Left renal cortex interstitium (tissue), 4 donors: ENCODE measurements at places on chromosomes 3 and 15. TPM values are rescaled to one million over a fixed set of nuclear protein-coding genes. Genes with fewer than 3 reads are reported as not detected.

LIPC gene
- polyA plus RNA-seq: 11.8 TPM

CKMT1B gene
- 2.4 TPM for polyA plus RNA-seq

IREB2 gene
- 77.7 TPM for polyA plus RNA-seq

SRGAP3 gene
- 20.1 TPM for polyA plus RNA-seq

CCR9 gene
- polyA plus RNA-seq: 0.08 TPM

DNA sequence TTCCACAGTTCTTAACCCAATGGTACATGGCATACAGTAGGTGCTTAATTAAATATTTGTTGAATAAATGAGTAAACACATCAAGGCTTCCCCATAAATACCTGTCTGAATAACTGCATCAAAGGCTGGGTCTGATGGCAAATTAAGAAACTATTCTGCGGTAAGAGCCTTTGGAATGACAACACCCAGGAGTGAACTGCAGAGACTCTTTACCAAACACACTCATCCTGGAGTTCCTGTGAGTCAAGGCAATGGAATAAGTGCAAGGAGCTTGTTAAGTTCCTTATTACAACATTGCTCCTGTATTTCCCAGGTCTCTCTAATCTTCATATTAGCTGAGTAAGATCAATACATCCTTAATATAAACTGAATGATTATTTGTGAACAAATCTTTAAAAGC, 119.9 kb upstream of the STT3B start:
- no peak for DNase-seq

DNA sequence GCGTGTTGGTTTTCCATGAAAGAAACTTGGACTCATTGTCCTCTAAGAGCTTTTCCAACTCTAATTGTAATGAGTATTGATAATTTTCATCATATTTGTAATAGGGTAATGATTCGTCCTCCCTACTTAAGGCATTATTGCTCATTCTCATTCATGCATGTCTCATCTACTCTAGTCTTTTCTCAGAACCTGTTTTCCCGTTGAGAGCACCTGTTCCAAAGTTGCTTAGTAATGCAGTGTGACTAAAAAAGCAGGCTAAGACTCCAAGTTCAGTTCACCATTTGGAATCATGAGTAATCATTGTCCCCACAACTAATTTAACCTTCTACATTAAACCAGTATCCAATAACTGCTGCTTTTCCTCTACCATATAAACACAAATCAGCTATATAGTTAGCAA, 84.0 kb downstream of the FILIP1L start:
- DNase-seq: no peak

DNA sequence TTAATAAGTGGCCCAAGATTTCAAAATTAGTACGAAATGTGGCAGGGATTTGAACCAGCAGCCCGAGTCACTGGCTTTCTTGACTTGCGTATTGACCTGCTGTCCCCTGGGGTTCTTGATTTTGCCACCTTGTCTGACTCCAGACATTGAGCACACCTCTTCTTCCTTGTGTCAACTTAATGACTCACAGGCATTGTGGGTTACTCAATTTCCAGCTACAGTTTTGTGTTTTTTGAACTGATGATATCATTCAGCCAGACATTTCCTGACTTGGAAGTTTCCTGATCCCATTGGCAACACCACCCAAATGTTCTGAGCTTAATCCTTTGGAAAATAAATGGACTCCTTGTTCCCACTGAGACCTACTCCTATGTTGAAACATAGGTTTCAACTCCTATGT, 64.2 kb downstream of the MOBP start:
- DNase-seq: no peak

GRCh38 chr3:65996589-65996988, 42.1 kb downstream of the MAGI1 start:
- DNase-seq: no peak

DNA sequence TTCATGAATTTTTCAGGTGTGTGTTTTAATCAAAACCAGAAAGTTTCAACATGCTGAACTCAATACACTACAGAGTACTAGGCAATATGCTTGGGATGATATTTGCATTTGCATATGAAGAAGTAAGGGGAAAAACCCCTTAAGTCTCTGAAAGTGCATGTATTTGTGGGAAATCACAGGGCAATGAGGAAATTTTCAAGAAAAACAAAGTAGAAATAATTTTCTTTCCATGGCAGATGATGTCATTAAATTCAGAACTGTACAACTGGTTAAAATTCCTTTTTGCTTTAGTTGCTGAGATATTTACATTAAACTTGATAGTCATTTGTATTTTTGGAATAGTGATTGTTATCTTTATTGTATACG, 294.0 kb upstream of the TBC1D5 start:
- no peak for DNase-seq

GRCh38 chr15:100105101-100105500, 236.7 kb downstream of the ADAMTS17 start:
- DNase-seq: no peak

GRCh38 chr3:54228806-54229205, 106.5 kb downstream of the CACNA2D3 start:
- DNase-seq: no peak

GRCh38 chr3:31274326-31275024, 258.2 kb upstream of the STT3B start:
- no peak for DNase-seq

DNA sequence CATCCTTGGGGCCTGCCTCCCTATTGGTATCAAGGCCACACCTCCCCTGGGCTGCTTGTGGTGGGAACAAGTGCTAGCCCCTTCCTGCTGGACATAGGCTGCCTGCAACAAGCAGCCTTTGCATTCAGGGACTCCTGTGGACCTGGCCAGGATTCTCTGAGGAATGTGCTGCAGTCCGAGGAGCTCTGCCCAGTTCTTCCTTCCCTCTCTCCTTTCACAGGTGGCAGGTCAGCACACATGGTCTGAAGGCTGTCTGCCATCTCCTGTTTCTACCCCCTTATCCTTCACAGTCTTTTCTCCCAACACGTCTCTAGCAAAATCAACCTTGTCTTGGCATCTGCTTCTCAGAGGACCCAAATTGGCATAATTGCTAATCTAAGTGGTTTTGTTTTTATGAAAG, 97.0 kb upstream of the LIPC start:
- no peak for DNase-seq

DNA sequence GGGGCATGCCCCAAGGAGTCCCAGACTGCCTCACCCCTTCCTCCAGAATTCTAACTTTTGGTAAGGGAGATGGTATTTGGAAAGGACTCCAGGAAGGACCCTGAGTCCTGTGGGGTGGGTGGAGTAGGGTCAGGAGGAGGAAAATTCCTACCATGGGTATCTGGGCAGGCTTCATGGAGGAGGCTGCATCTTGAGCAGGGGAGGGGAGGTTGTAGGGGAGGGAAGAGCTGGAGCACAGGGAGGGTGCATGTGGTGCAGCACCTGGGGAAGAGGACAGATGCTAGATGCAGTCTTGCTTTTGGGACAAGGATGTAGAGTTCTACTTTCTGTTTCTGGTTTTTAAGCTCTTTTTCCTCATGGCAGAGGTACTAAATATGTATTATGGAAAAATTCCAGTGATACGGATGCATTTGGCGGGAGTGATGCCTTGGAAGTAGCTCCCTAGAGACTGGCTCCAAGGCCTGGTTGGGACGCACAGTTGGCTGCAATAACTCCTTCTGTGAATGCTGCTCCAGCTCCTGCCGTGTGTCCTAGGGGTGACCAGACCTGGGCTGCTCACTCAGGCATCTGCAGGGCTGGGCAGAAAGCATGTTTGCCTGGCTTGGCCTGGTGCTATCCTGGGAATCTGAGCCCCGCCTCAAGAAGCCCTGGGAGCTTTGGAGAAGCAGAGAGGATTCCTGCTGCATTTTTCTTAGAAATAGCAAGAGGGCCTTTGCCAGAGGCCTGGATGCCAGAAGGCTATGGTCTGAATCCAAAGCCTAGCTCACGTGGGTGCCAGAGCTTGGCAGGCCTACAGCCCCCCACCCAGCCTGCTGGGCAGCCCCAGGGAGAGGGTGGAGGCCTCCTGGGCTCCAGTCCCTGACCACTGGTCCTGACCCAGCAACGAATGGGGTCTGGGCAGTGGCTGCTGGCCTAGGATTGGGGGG, 10.1 kb downstream of the SEMA3F start:
- no peak for DNase-seq

DNA sequence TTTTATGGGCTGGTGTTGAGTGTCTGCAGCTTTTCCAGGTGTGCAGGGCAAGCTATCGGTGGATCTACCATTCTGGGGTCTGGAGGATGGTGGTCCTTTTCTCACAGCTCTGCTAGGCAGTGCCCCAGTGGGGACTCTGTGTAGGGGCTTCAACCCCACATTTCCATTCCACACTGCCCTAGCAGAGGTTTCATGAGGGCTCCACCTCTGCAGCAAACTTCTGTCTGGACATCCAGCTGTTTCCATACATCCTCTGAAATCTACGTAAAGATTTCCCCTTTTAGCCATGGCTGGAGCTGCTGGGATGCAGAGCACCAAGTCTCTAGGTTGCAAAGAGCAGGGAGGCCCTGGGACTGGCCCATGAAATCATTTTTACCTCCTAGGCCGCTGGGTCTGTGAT, 11.6 kb downstream of the RFX7 start:
- DNase-seq: no peak

DNA sequence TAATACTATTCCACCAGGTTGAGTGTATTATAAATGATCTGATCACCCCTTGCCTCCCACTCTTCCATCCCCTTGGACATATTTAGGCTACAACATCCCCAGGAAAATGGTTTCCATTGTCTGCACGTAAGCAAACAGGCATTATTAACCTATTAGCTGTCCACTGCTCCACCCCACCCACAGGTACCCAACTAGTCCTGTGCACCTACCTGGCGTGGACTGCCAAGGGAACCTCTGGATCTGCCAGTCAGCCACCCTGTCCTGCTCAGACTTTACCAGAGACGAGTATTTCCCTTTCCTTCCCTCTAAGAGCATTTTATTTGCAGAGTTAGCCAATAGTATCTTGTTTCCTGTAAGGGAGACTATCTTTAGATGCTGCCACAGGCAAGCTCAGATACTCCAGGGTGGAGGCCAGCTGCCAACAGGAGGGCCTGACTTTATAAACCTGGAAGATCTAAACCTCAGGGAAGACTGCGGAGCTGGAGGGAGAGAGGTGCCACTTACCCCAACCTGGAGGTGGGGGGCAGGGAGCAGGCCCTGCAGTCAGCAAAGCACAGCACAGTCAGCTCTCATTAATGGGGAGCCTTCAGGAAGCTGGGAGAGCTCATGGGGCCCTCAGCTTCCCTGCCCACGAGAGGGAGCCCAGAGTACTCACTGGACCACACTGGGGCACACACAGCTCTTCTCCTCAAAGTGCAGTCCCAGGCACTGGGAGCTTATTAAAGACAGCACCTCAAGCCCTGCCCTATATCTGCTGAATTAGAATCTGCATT, at the start of gene CX3CR1:
CX3CR1 (minus strand) TSS at position 292 of the 773 bp plus-strand sequence. CDS start 13,527 bp downstream, outside the sequence.
- no peak for DNase-seq

DNA sequence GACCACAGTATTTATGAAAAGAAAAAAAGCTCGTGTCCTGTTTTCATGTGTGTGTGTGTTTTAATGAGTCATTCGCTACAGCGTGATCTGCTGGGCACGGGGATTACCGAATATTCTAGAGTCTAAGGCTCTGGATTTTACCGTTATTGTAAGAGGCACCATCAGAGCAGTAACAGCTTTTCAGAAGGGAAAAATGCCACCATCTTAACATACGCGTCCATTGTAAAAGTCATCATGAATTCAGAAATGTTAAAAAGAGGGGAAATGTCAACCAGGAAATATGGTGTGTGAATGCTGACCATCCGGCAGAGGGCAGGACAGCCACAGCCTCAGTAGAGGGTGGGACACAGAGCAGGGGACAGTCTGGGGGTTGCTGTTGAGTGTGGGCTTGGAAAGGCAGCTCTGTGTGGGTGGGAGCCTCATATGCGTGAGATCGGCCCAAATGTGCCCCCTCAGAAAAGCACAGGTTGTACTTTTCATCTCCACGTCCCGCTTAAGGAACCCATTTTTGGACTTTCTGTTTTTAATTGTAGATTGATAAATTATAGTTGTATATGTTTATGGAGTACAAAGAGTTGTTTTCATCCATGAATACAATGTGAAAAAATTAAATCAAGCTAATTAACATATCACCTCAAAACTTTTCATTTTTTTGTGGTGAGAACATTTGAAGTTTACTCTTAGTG, 69.6 kb downstream of the ASB7 start:
- DNase-seq: no peak

DNA sequence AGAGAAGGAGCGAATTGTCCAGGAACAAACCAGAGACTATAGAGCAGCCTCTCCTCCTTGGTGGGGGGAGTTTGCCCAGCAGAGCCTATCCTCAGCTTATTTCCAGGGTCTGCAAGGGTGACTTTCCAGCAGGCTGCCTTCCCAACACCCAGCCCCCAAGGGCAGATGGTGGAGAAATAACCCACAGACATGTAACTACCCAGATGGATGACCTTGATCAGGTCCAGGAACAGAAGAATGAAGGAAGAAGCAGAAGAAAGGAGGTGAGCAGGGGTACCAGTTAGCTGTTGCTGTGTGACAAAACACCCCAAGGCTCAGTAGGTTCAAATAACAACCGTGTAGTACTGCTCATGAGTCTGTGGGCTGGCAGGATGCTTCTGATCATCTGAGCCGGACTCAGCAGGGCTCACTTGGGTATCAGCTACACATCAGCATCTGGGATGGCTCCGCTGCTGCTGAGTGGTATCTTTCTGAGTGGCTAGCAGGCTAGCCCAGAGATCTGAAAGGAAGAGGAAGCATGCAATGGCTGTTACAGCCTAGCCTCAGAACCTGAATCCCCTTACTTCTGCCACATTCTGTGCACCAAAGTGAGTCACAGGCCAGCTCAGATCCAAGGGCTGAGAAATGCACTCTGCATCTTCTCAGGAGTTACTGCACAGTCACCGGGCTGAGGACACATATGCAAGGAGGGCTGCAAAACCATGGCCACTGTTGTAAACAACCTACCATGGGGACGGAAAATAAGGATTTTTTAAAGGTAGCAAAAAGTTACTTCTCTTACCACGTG, 22.2 kb upstream of the TXNRD3 start:
- DNase-seq: no peak

GRCh38 chr3:130773366-130773765, 26.7 kb upstream of the PIK3R4 start:
- DNase-seq: no peak

DNA sequence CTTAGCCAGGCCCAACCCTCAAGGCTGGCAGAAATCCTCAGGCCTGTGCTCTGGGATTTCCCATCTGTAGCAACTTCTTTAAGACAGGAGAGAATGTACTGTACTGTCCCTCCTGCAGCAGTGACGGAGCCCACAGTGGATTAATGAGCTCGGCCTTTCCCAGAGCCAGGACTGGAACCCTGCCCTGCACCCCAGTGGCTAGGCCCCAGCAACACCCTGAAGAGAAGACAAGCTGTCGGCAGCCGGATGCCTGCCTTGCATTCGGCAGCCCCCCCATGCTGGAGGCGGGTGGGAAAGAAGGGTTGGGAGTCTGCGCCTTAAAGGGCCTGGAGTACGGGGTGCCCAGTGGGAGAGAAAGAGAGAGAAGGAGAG, 32.0 kb downstream of the KLHL25 start:
- DNase-seq: no peak

DNA sequence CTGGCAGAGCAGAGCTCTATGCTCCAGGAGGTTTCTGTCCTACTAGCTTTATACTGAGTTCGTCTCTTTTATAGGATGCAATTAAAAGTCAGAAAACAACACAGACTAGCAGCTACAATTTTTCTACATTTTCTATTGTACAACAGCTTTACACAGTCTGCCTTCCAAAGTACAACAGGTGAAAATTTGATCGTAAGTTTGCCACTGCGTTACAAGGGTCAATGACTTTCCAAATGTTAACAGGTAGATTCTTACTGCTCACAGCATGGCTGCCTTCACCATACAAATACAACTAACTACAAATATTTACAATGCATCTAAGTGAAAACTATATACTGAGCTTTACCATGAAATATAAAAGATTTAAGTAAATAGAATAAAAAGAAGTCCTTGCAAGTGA, 268.6 kb upstream of the SLCO3A1 start:
- no peak for DNase-seq
